ENCODE measurements at places on chromosomes 5 and 9. TPM values are rescaled to one million over a fixed set of nuclear protein-coding genes. Genes with fewer than 3 reads are reported as not detected.

The SLC23A1 gene
- 1.4 TPM for total RNA-seq

DNA sequence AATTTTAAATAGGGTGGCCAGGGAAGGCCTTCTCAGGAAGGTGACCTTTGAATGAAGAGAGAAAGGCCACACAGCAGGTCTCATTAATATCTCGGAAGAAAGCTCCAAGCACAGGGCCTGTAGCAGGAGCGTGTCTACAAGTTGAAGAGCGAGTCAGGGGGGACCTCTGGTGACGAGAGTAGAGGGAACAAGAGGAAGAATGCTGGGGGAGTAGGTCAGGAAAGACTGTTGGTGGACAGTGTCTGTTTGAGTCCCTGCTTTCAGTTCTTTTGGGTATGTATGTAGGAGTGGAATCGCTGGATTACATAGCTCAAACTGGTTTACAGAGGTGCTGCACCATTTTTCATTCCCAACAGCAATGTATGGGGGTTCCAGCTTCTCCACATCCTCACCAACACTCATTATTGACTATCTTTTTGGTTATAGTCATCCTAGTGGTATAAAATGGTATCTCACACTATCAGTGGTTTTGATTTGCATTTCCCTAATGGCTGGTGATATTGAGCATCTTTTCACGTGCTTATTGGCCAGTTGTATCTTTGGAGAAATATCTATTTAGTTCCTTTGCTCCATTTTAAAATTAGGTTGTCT is 55.8 kb downstream of the NUP214 start:
- H3K27me3 ChIP-seq = no peaks in the 10 kb centered on the region
- no peak overlapping the region for H3K4me3 ChIP-seq
- peaks cover 99% of the 10 kb centered on the region for H3K36me3 ChIP-seq
- DNase-seq = no peak
- peaks cover 4% of the 10 kb centered on the region for H3K4me1 ChIP-seq

The ADRB2 gene
- total RNA-seq = 26.4 TPM

GRCh38 chr5:132138260-132138659 is 64.7 kb downstream of the CSF2 start:
- H3K4me3 ChIP-seq = no peak overlapping the region
- H3K4me1 ChIP-seq = no peaks in the 10 kb centered on the region
- H3K27ac ChIP-seq = no peak overlapping the region
- no peaks in the 10 kb centered on the region for H3K27me3 ChIP-seq

GRCh38 chr5:172733131-172733973 is 37.6 kb downstream of the DUSP1 start:
- H3K36me3 ChIP-seq = no peaks in the 10 kb centered on the region
- DNase-seq = peak; percentile 78
- peaks cover 30% of the 10 kb centered on the region for H3K4me1 ChIP-seq
- peak overlapping the region; percentile 97 for H3K27ac ChIP-seq
- no peak overlapping the region for H3K4me3 ChIP-seq

The CTXN3 gene
- not detected for total RNA-seq

The DPYSL3 gene
- total RNA-seq = 45.7 TPM

DNA sequence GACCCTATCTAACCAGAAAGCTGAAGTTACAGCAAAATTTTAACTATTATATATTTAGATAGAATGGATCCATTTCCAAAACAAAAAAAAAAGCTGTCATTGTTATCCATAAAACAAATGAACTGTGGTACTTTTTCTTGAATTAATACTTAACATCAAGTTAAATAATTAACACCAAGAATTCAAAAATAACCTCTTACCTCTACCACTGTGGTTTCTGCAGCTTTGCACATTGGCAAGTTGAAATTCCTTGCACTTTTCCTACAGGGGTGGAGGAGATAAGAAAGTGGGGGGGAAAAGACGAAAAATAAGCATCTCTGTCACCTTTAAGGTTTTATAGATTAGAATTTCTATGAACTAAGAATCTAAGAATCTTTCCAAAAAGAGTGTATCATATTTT is 30.0 kb downstream of the OXCT1 start:
- H3K4me1 ChIP-seq = no peaks in the 10 kb centered on the region
- DNase-seq = no peak
- no peak overlapping the region for H3K4me3 ChIP-seq
- H3K27ac ChIP-seq = no peak overlapping the region

- H3K27ac ChIP-seq = no peak overlapping the region
- no peaks in the 10 kb centered on the region for H3K4me1 ChIP-seq
- no peaks in the 10 kb centered on the region for H3K27me3 ChIP-seq
- H3K36me3 ChIP-seq = no peaks in the 10 kb centered on the region
These were observed 79.0 kb downstream of the SGCD start for GRCh38 chr5:156405988-156406387.

DNA sequence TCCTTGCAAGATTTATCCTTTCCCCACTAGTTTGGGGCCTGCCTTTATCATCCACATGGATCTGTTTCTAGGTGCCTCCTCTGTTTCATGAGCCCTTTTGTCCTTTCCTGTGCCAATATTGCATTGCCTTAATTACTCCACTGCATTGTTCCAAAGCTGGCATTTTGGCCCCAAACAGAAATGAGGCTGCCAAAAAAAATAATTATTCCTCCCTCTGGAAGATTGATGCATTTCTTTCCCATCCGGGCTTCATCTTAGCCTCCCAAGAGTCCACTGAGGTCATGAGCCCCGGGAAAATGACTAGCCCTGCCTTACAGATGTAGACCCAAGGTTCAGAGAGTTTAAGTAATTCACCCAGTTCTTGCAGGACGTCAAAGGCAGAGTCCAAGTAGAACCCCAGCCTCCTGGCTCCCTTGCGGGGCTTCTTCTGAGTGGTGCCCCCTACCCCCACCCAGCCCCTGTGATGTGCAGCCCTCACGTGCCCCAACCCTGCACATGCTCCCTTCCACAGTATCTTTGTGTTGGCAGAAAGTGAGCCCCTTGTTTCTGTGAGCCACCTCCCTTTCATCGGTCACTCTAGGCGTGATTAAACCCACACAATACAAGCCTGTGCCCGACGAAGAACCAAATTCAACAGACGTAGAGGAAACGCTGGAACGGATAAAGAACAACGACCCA is 62.1 kb downstream of the TMOD1 start:
- H3K36me3 ChIP-seq = no peaks in the 10 kb centered on the region
- DNase-seq = no peak
- H3K4me1 ChIP-seq = peaks cover 22% of the 10 kb centered on the region
- no peaks in the 10 kb centered on the region for H3K27me3 ChIP-seq

GRCh38 chr9:74309654-74310053 is 187.5 kb upstream of the RORB start:
- DNase-seq = no peak
- H3K4me3 ChIP-seq = no peak overlapping the region
- no peaks in the 10 kb centered on the region for H3K4me1 ChIP-seq
- no peak overlapping the region for H3K27ac ChIP-seq

The MARVELD2 gene
- 26.2 TPM for total RNA-seq

DNA sequence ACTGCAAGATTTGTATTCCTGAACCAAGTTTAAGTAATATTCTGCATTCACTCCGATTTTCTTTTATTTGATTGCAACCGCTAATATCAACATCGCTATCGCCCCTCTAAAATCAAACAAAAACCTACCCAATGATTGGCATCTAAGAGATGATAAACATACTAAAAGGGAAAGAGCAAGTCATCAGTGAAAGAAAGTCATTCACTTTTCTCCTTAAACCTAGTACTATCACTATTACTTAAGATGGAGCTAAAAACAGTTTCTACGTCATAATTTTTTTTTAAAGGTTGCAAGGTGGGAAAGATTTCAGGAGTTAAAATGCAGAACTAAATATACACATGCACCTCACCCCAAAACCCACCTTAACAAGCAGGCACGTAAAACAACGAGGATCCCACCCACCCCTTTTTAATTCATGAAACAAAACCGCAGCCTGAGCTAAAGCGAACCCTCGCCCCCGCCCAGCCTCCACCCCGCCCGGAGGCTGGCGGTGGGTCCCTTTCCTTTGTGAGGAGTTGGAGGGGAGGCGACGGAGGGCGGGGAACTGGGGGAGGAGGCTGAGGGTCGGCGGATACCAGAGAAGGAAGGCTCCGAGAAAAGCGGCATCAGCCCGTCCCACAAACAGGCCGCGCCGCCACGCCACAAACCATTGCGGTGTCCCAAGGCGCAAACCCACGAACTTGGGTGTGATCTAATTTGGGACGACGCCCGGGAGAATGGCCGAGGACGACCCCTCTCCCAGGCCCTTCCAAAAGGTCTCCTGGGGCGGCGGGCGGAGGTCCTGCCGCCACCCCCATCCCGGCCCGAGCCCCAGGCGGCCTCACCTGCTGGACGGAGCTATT is 861 bp downstream of the UBQLN1 start:
- H3K27ac ChIP-seq = peak overlapping the region; percentile 100
- no peaks in the 10 kb centered on the region for H3K36me3 ChIP-seq
- DNase-seq = peak; percentile 63

- DNase-seq = no peak
- peaks cover 69% of the 10 kb centered on the region for H3K4me1 ChIP-seq
- no peaks in the 10 kb centered on the region for H3K36me3 ChIP-seq
- no peaks in the 10 kb centered on the region for H3K27me3 ChIP-seq
- peak overlapping the region; percentile 15 for H3K27ac ChIP-seq
- H3K4me3 ChIP-seq = no peak overlapping the region
These were observed 207.3 kb downstream of the ARHGAP26 start for GRCh38 chr5:142977363-142978051.

All from lower lobe of right lung (tissue), 2 donors.